ENCODE measurements at places on chromosomes 3 and 15.

DNA sequence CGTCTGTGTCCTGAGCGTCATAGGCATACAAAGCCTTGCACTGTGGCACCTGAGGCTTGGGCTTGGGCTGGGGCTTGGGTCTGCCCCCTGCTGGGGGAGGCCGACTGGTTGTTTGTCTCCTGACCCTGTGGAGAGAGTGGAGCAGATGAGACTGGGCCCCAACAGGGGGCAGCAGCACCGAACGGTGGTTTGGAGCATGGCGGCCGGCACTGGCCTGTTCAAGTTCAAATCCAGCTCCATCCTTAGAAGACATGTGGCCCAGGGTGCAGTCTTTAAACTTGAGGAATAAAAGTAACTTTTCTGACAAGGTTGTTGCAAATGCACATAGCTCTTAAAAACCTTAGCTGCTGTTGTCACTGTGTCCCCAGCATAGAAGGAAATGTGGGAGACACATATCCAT lies 33.3 kb downstream of the CCNB2 start:
- peak; percentile 66 for DNase-seq

GRCh38 chr15:65171428-65171827 lies 13.7 kb downstream of the CLPX start:
- no peak for DNase-seq

DNA sequence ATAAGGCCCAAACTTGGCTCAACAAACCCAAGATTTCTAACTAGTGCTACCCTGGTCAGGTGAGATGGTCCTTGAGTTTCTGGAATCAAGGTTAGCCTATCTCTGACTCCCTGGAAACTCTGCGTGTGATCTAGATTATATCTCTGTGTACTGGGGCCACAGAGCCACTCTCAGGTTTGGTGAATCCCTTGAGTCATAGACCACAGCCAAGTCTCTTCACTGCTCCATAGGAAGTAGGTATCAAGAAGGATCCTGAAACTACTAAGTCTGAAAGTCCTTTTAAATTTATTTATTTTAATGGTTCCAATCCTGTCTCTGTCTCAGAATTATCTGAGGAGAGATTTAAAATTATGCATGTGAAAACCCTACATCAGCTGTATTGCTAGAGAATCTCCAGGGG lies 99.1 kb downstream of the TUSC7 start:
- no peak for DNase-seq

- no peak for DNase-seq
Measured at GRCh38 chr3:193732391-193732790, 139.4 kb downstream of the OPA1 start.

DNA sequence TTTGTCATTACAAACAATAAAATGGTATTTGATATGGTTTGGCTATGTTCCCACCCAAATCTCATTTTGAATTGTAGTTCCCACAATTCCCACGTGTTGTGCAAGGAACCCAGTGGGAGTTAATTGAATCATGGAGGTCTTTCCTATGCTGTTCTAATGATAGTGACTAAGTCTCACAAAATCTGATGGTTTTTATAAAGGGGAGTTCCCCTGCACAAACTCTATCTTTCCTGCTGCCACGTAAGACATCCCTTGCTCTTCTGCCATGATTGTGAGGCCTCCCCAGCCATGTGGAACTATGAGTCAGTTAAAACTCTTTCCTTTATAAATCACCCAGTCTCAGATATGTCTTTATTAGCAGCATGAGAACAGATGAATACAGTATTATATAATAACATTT lies 15.4 kb upstream of the AADAC start:
- no peak for DNase-seq

GRCh38 chr3:99568663-99569335 lies 69.6 kb upstream of the COL8A1 start:
- DNase-seq: no peak

GRCh38 chr3:56762718-56763117 lies 39.0 kb downstream of the ARHGEF3 start:
- no peak for DNase-seq

GRCh38 chr15:80643431-80643951 lies 51.6 kb upstream of the ABHD17C start:
- DNase-seq: no peak

- DNase-seq: peak; percentile 70
Measured at GRCh38 chr15:98865397-98866339, 141.9 kb downstream of the PGPEP1L start.

GRCh38 chr3:8494327-8494726 lies 7.3 kb upstream of the LMCD1 start:
- DNase-seq: no peak

GRCh38 chr3:171827836-171828458 lies 15.2 kb upstream of the TMEM212 start:
- no peak for DNase-seq

- DNase-seq: no peak
Measured at GRCh38 chr15:36643551-36643950, 64.1 kb downstream of the CDIN1 start.

DNA sequence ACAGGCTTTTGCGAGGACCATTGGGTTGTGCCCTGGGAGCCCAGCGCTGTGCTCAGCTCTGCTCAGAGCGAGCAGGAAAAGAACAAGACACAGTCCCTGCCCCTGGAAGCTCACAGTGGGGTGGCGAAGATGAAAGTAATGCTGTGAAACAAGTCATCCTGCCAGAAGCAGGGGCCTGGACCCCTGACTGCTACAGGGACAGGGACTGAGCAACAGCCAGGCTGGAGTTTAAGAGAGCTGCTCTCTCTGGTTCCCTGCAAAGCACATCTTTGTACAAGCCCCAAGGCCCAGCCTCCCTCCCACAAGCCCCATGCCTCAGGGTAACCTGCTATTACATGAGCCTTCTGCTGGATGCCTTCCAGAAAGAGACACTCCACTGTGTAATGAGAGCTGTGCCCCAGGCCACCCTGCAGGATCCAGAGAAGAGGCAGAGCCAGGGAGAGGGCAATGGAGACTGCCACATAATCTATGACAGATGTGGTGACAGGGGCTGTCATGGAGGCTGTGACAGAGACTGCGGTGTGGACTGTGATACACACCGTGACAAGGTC lies 7.1 kb upstream of the HCN4 start:
- no peak for DNase-seq

GRCh38 chr3:152317956-152318355 lies 49.2 kb downstream of the MBNL1 start:
- no peak for DNase-seq

DNA sequence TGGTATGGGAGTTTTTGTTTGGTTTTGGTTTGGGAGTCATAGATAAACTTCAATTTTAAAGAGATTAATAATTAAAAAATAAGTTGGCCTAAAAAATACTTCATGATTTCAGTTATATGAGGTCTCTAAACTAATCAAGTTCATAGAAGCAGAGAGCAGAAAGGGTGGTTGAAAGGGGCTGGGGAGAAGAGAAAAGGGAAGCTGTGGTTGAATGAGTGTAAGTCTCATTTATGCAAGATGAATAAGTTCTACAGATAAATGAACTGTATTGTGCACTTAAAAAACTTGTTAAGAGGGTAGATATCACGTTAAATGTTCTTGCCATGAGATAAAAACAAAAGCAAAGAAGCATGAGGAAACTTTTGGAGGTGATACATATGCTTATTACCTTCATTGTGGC lies 188.7 kb downstream of the NSUN3 start:
- no peak for DNase-seq
